ENCODE measurements at places on chromosomes 3 and 15.
A peak's percentile ranks its signal among the peaks of the same experiment; 100 is the strongest.

- no peak for DNase-seq
Measured at GRCh38 chr3:3189102-3189727, 9.7 kb upstream of the CRBN start.

DNA sequence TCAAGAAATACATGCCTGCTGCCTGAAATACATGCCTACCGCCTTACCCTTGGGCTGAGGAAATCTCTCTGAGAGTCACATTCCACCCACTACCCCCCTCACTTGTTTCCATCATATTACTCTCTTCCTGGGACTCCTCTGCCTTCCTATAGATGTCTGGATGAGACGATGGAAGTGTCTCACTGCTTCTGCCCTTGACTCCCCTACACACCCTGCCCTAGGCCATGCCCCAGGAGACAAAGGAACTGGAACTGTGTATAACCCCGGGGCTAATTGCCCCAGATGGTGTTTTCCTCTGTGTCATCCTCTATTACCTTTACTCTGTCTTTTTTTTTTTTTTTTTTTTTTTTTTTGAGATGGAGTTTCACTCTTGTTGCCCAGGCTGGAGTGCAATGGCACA, 102.0 kb downstream of the GTPBP8 start:
- no peak for DNase-seq

- DNase-seq, result peak; percentile 31
Measured at GRCh38 chr3:48429317-48429959, 448 bp downstream of the PLXNB1 start.

DNA sequence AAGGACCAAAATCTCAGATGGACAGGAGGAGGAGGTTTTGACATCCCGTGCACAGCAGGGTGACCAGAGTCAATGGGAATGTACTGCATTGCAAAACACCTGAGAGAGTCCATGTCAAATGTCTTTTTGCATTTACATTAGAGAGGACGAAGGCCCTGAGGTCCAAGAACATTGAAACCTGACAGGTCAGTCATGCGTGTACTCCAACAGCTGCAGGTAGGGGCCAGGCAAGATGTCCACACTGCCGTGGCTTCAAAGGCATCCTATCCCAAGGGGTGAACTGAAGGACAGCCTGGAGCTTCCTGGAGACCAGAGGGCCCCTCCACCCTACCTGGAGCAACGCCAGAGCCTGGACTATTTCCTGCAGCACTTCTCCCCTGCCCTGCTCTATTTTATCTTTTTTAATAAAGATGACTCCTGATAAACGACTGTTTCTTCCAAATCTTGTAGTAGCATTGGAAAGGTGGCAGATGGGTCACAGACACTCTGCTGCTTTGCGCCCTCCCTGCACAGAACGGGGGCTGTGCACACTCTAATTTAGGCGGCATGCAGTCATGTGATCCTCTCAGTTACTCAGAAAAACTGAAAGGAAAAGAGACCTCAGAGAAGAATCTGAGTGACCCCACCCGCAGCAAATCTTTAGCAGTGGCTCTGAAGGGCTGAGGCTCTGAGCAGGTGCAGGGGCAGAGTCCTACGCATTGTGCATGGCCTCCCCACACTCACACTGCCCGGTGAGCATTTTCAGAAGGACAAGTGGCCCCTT, 68.2 kb downstream of the HMCES start:
- DNase-seq, result no peak

GRCh38 chr15:100261302-100262240, 80.2 kb downstream of the ADAMTS17 start:
- peak; percentile 7 for DNase-seq

GRCh38 chr3:74001436-74001835, 376.7 kb upstream of the PDZRN3 start:
- DNase-seq, result no peak

- DNase-seq, result no peak
Measured at GRCh38 chr3:185586686-185587039, 568 bp downstream of the SENP2 start.

- no peak for DNase-seq
Measured at GRCh38 chr3:26962492-26963360, 340.2 kb downstream of the LRRC3B start.

DNA sequence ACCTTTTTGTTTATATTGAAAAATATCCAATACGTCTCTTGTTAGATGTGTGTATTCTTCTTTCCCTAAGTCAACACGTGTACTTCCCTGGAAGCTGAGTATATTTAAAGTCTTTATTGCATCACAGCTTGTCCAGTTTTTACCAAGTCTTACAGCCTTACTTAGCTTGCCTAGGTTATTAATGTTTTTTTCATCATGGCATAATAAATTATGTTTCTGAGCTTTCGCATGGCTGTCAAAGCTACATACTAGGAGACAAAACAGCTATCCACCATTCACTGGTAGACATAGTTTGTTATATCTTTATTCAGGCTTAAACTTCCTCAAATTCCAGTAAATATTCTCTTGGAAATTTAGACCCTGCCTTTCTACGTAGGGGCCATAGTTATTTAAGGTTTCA, 224.2 kb downstream of the BCHE start:
- DNase-seq, result no peak

- DNase-seq, result peak; percentile 12
Measured at GRCh38 chr15:25175033-25175788, 220.4 kb downstream of the SNRPN start.

DNA sequence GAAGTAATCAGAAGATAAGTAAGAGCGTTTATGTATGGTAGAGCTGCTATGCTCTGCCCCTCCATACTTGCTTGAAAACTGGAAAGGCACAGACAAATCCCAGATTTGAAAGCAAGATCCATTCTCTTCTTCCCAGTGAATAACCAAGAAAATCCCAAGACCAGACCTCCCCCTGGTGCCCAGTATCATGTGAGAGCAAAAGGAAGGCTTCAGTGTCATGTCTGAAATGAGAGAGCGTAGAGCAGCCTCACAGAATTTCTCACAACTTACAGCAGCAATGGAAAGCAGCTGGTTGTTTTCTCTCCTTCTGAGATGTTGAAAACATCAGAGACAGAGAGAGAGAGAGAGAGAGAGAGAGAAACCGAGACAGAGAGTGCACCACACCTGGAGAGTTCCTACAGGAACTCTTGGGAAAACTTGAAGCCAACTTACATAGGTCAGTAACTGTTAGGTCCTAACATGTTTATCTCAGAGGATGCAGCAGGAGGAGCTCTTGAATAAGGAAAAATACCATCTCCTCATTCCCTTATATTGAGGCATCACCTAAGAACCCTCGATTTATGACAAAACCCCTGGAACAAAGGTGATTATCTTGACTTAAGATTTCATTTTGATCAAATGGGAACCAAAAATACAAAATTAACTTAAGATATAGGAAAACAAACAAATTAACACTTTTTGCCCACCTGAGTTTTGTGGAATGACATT, 273.3 kb downstream of the NSUN3 start:
- no peak for DNase-seq

GRCh38 chr3:161689584-161690298, 193.1 kb downstream of the OTOL1 start:
- no peak for DNase-seq

DNA sequence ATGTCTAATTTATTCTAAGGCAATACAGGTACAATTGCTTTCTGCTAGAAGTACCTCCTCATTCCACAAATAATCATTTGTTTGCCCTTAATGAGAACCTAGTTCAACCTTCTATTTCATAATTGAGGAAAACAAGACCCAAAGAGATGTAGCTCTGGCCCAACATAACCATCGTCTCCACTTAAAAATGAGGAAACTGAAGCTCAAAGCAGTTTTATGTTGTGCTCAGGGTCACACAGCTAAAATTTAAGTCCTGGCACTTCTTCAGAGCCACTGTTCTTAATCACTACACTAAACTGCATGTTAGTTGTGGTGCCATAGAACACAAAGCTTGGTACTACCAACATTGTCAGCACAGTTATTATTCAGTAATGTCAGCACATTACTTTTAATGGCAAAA, 108.0 kb downstream of the SERPINI1 start:
- DNase-seq, result no peak

DNA sequence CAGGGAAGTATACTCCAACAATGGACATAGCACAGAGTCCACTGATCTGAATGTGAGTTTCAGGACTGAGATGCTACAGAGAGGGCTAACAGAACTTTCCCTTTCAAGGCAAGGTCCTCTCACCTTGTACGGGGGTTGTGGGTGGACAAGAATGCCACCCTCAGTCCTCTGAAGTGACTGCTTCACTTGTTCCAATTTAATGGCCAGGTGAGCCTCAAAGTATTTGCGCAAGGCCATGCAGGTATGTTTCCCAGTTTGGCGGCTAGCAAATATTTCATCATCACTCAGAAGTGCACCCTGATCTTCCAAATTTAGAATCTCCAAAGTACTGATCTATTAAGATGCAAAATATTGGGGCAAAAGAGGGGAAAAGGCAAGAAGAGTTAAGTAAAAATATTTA, 38.1 kb downstream of the RBM15B start:
- DNase-seq, result no peak

GRCh38 chr15:69478259-69478781, 25.7 kb downstream of the RPLP1 start:
- DNase-seq, result peak; percentile 35

- no peak for DNase-seq
Measured at GRCh38 chr3:50339485-50340146, 1.0 kb downstream of the RASSF1 start.

DNA sequence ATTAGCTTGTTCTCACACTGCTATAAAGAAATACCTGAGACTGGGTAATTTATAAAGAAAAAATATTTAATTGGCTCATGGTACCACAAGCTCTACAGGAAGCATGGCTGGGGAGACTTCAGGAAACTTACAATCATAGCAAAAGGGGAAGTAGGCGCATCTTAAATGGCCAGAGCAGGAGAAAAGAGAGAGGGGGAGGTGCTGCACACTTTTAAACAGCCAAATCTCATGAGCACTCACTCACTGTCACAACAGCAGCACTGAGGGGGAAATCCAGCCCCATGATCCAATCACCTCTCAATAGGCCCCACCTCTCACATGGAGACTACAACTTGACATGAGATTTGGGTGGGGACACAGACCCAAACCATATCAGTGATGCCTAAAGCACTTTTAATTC, 82.5 kb downstream of the DCLK3 start:
- no peak for DNase-seq

- no peak for DNase-seq
Measured at GRCh38 chr3:113035387-113035982, 44.7 kb downstream of the GTPBP8 start.

- DNase-seq, result no peak
Measured at GRCh38 chr3:39502838-39503145, 35.3 kb downstream of the MOBP start.

DNA sequence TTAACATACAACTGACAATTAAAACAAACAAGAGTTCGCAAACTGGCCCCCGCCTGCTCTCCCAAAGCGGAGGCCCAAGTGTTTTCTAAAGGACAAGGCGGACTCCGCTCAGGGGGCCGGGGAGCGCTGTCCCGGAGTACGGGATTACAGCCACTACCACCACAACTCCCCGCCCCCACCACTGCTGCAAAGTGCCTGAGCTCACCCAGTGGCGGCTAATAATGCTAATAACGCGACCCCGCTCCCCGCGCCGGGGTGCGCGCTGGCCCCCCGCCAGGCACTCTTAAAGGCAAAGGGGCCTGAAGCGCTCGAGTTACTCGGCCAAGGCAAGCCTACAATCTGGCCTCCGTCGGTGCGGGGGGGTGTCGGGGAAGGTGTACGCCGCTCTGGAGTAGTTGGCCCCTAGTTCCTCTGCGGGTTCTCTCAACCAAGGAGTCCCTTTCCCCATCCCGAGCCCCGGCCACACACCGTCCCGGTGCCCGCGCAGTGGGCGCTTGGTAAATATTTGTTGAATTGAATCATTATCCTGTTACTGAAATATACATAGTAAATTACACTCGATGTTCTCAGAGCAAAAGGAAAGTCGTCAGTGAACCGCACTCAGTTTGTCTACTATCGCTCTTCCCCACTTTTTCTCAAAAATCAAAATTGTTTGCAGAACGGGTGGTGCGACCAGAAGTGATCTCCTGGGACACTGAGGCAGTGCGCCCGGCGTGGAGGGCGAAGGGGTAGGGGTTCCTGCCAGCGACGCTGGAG, 827 bp downstream of the WNT5A start:
- DNase-seq, result no peak

DNA sequence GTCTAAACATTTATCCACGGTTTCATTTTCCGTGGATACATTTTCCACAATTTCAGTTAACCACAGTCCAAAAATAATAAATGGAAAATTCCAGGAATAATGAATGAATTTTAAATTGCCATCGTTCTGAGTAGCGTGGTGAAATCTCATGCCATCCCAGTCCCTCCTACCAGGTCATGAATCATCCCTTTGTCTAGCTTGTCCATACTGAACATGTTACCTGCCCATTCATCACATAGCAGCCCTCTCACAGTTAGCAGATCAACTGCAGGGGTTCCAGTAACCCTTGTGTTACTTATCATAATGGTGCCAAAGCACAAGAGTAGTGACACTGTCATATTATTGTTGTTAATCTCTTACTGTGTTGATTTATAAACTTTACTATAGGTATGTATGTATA, 124.5 kb downstream of the GSK3B start:
- no peak for DNase-seq

DNA sequence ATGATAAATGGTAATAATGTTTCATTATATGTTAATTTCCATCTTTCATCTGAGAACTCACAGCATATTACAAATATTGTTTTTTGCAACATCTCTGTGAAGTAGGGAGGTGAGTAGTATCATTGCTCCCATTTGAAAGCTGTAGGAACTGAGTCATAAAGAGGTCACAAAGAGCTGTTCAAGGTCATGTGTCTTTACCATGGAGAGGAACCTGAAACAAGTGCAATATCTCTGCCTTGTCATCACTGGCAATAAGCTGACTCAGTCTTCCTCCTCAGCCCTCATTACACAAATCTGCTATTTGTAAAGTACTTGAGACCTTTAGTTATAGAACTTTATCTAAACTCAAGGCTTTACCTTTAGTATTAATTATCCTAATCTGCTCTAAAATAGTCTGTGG, 4.4 kb upstream of the ATP13A4 start:
- no peak for DNase-seq

- DNase-seq, result no peak
Measured at GRCh38 chr15:75371486-75371885, 3.1 kb upstream of the MAN2C1 start.

DNA sequence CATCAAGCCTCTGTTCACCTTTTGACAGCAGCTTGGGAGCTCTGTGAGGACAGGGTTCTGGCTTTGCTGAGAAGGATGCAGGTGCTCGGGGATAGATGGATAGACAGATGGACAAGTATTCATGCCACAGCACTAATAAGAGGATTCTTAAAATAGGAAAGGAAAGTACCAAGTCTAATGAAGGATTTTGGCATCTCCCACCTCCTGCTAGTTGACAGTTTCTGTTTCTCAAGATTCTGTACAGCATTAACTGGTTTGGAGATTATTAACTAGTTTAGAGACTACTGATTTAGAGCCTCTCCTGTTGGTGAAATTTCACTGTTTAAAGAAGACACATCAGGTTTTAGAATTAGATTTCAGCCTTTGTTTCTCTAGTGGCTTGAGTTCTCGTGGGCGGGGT, 152.3 kb downstream of the CACNA1D start:
- DNase-seq, result no peak

Measured in central memory CD8-positive, alpha-beta T cell (primary cell).